ENCODE measurements at places on chromosomes 5 and 9.

DNA sequence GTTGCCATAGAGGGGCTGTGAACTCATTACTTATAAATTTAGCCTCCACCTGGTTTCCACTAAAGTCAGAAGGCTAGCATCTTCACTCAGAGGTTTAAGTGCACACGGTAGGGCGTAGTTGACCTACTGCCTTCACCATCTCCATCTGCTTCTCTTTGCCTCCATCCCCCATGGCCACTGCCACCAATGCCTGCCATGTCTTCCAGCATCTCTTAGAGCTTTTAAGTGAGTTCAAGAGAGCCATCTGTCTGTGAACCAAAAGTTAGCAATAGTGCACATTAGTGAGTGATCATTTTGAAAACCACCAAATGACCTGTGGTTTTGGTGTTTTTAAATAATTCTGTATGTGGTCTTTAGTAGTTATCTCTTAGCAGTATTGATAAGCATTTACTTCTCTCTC, 102.0 kb downstream of the DMRTA1 start:
- DNase-seq = no peak

- DNase-seq = no peak
These were observed 57.6 kb upstream of the SH3GL2 start for GRCh38 chr9:17521100-17521855.

GRCh38 chr5:136209346-136209910, 16.5 kb upstream of the SMIM32 start:
- DNase-seq = no peak

DNA sequence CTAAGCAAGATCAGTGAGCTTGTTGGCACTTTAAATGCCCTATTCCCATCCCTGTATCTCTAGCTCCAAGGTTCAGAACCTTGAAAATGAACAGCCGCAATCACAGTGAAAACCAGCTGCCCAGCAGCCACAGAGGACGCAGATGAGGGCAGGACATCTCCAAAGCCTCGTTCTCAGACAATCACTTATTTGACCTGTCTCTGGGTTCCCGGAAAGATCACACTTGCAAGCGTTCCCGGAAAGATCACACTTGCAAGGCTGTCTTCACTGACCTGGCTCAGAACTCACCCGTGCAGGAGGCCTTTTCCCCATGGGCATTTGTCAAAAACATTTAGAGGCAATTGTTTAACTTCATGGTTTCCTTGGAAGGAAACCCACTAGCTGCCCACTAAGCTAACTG, 25.7 kb downstream of the IPPK start:
- no peak for DNase-seq

DNA sequence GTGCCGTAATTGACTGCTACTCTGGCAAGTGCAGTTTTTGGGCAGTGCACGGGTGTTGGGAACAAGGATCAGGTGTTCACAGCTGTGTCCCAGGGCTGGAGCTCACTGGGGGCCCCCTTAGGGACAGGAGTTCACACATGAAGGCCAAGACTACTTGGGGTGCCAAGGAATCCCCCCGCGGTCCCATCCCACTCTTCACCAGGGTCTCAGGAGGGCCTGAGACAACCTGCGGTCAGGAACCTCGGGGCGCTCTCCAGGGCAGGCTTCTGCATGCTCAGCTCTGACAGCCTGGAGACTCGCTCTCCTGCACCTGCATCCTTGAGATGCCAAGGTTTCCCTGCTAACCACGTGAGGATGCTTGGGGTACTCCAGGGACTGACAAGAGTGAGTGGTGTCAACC, 2.3 kb upstream of the MAN1B1 start:
- DNase-seq = no peak
